ENCODE measurements at places on chromosomes 2 and 18. TPM values are rescaled to one million over a fixed set of nuclear protein-coding genes. Genes with fewer than 3 reads are reported as not detected.

DNA sequence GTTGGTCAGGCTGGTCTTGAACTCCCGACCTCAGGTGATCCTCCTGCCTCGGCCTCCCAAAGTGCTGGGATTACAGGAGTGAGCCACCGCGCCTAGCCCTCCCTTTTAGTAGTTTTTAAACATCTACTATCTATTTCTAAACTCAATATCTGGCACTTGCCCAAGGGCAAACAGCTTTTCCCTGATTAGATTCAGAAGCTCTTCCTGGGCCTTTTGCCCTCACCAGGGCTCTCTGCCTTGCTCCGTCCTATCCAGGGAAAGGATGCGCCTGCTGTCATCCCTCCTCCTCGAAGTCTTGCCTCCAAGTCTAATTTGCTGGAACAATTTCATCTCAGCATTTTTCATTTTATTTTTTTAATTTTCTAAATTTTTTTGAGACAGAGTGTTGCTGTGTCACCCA is 41.4 kb upstream of the FHOD3 start:
- no peak for DNase-seq

GRCh38 chr2:109054865-109055264 is 65.8 kb upstream of the EDAR start:
- DNase-seq, result no peak

DNA sequence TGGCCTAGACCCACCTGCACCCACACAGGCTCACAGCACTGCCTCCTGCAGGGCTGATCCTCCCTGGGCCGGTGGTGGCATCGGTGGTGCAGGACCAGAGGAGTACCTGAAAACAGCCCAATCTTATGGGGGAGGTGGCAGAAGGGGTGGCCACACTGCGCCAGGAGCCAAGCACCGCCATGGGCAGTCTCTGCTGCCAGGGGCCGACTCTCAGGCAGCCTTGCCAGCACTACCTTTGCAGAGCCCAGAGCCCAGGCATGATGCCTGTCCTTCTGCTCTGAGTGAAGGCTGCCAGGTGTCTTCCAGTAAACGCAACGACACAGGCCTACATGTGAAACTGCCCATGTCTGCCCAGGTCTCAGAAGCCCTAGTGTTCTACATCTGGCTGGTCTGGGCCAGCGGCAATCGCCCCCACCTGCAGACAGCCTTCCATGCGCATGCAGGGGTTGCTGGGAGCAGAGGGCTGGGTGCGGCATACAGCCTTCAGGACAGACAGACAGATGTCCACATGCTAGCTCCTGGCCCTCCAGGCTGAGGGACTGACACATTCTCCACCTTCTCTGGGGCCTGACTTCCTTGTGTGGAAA is 6.8 kb downstream of the HS6ST1 start:
- no peak for DNase-seq

DNA sequence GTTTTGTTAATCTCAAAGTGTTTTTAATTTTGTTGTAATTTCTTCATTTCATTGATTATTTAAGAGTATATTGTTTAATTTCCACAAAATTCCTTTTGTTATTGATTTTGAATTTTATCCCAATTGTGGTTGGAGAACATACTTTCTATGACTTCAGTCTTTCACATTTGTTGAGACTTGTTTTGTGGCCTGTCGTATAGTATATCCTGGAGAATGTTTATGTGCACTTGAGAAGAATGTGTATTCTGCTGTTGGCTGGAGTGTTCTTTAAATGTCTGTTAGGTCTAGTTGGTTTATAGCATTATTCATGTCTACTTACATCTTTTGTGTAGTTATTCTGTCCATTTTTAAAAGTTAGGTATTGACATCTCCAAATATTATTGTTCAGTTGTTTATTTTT is 120.3 kb downstream of the TTC27 start:
- DNase-seq, result no peak

LRRTM1 gene
- total RNA-seq, result not detected

GRCh38 chr2:235031686-235032373 is 80.0 kb downstream of the SH3BP4 start:
- no peak for DNase-seq

DNA sequence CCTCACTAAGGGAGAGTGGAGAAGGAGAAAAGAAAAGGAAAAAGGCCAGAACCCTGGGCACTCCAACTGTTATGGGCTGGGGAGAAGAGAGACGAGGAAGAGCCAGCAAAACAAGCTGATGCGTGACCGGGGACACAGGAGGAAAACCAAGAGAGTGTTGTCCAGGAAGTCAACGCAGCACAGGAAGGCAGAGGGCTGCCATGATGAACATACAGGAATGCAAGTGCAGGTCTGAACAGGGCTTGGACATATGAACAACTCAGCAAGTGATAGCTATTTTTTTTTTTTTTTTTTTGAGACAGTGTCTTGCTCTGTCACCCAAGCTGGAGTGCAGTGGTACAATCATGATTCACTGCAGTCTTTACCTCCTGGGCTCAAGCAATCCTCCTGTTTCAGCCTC is 28.4 kb downstream of the SIX3 start:
- DNase-seq, result no peak

DNA sequence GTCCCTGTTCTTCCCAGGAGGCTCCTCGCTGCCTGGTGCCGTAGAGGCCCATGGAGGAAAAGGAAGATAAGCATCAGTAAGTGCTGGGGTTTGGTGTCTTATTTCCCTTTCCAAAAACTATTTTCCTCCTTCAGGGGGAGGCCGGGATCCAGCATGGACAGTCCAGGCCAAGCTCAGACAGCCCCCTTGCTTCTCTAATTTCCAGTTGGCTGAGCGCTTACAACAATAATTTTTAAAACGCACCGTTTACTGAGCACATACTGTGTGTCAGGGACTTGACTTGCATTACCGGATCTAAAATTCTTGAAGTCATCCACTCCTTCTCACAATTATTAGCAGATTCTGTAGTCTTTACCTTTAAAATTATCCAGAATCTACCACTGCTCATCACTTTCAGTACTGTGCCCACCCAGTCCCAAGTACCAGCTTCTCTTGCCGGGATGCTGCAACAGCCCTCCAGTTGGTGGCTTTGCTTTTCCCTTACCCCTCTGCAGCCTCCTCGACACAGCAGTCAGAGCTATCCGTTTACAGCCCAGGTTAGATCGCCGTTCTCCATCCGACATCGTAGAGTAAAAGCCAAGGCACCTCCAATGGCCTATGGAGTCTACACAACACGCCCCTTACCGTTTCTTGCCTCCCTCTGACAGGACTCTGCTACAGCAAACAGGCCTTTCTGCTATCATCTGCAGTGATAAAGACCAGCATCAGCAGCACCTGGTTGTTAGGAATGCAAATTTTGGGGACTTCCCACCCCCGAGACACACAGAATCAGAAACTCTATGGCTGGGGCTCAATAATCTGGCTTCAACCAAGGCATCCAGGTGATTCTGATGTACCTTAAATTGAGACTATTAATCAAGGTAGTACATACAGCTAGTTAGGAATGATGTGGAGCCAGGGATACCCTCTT is 75.2 kb upstream of the TSPYL6 start:
- no peak for DNase-seq

POTEI gene
- total RNA-seq, result not detected

- DNase-seq, result peak; percentile 27
Measured at GRCh38 chr2:231169488-231169887, 28.9 kb upstream of the ARMC9 start.

GRCh38 chr2:182821182-182821581 is 45.3 kb downstream of the FRZB start:
- DNase-seq, result no peak

NAT8 gene
- total RNA-seq, result not detected

DNA sequence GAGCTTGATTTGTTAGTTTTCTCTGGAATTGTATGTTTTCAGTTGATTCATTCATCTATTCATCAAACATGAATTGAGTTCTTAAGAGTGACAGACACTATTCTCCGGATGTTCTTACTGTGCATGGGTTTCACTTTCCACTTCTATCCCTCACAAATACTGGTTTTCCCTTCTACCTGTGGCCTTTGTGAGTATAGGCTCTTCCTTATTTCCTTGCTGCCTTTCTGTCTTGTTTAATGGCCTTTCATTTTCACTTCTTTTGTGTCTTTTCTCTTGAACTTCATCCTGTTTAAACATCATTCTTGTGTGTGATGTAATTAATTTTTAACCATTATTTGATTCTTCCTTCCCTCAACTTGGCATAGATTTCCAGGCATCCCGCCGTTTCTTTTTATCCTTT is 90.7 kb downstream of the CRIM1 start:
- DNase-seq, result no peak

DNA sequence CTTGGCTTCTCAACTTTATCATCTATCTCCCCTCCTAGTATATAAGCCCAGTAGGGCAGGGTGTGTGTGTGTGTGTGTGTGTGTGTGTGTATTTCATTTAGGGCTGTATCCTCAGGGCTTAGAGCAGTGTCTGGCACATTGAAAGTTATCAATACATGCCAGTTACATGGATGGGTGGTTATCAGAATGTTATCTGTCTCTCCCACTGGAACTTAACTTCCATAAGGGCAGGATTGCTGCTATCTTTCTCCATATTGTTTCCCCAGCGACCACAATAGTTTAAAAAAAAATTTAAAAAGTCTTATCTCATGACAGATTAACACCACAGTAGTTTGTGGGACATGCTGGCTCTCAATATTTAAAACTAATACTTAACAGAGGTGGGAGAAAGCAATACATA is 488.9 kb downstream of the PLCL1 start:
- DNase-seq, result no peak

TFCP2L1 gene
- not detected for total RNA-seq

- DNase-seq, result no peak
Measured at GRCh38 chr2:59910166-59910565, 643.3 kb downstream of the BCL11A start.

GRCh38 chr2:155377931-155378444 is 679.5 kb downstream of the KCNJ3 start:
- DNase-seq, result no peak

GRCh38 chr2:59276917-59277316 is 1035.8 kb upstream of the FANCL start:
- DNase-seq, result no peak

GRCh38 chr18:8801263-8801901 is 96.0 kb downstream of the MTCL1 start:
- DNase-seq, result no peak

GRCh38 chr18:58140387-58141325 is 96.6 kb downstream of the NEDD4L start:
- DNase-seq, result no peak

DNA sequence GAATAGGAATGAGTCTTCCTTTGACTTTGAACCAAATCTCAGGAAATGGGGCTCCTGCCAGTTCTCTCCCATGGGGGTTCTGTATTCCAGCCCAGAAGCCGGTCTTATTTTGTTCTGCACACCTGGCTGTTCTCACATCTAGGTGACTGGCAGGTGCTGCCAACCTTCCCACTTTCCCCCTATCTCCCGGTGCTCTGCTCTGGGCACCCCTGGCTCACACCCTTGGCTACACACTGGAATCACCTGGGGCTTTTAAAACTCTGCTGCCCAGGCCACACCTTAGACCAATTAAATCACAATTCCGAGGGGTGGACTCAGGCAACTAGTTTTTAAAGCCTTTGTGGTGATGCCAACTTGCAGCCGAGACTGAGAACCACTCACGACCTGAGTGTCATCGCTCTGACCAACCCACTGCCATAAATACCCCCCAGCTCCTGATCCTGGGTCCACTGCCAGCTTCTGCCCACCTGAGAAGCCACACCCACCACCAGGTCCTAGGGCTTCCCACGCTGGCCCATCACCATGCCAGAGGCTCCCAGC is 69.2 kb downstream of the KCNF1 start:
- DNase-seq, result no peak

DNA sequence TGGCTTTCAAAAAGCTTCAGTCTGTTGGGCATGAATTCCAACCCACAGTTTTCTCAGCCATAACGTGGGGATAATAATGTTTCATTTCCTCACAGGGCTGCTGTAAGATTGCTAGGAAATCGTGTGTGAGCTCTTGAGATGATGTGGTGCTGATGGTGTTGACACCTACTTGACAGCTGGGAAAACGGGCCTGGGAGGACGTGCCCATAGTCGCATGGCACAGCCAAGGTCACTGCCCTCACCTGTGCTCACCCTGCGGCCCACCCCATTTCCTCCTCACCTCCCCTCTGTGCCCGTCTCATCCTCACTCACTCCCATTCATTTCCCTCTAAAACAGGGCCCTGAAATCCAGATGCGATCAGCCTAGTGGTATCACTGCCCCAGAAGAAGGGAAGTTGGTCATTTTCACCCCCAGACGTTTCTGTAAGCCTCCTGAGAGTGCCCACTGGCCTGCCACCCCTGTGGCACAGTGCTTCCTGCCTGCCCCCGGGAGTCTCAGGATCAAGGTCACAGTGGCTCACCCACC is 33.0 kb downstream of the DPYSL5 start:
- no peak for DNase-seq

- no peak for DNase-seq
Measured at GRCh38 chr2:148909114-148909513, 34.1 kb downstream of the KIF5C start.

DNA sequence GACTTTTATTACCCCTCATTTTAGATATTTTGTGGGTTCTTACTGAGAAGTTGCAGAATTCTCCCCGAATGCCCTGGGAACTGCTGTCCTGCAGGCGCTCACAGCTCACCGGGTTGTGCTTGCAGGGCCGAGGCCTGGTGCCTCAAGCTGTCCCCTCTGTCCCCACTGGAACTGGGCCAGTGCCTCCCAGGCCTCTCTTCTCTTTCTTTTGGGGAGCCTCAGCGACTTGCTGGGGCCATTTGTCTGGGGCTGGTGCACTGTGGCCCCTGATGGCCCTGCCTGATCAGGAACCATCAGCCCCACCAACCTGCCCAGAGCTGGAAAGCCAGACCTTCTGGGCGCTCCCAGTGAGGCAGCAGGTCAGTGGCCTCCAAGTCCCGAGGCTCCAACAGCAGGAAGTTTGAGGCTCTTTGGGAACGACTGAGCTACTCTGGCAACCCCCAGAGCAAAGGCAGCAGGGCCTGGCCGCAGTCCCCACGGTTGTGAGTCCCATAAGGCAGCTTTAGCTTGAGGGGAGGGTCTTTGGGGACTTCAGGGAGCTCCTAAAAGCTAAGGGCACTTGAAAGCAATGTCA is 14.7 kb upstream of the NEU4 start:
- DNase-seq, result no peak

- no peak for DNase-seq
Measured at GRCh38 chr2:233265899-233266431, 14.5 kb downstream of the ATG16L1 start.

- no peak for DNase-seq
Measured at GRCh38 chr2:31213601-31214443, 3.5 kb downstream of the CAPN14 start.

DNA sequence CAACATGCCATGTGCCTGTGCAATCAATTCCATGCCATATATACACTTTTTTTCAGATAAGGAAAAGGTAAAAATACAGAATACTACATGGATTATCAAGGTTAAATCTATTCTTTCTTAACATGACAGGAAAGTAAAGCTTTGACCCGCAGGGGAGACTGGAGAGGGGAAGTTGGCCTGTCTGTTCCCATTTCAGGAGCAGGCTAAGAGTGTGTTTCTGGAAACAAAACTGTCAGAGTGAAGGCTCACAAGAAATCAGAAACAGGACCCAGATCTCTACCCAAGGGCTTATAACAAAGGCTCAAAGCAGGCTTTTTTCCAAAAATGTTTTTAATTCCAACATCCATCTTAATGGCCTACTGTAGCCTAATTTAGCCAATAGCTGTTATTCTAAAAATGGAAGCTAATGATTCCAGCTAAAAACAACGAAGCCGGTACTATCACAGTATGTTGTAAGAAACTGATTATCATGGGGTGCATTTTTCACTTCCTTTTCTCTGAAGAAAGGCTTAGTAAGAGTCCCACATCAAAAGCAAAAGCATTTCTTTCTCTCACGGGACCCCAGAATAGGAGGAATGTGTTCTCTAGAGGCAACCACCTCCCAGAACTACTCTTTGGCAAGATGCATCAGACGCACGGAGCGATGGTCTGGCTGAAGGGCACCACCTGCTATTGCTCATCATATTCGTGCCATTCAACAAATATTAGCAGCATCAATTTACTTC is 41.4 kb downstream of the FECH start:
- no peak for DNase-seq

APLF gene
- 5.5 TPM for total RNA-seq

Data from A673 (cell line).